ENCODE measurements at places on chromosomes 7 and 10. TPM values are rescaled to one million over a fixed set of nuclear protein-coding genes. Genes with fewer than 3 reads are reported as not detected.
A peak's percentile ranks its signal among the peaks of the same experiment; 100 is the strongest.

The ZNF37A gene
- 15.3 TPM for total RNA-seq

The MYL7 gene
- 9,288 TPM for total RNA-seq

The HILPDA gene
- total RNA-seq, result 16.2 TPM

The ABCA13 gene
- total RNA-seq, result 0.46 TPM

The PLXNA4 gene
- 33.3 TPM for total RNA-seq

DNA sequence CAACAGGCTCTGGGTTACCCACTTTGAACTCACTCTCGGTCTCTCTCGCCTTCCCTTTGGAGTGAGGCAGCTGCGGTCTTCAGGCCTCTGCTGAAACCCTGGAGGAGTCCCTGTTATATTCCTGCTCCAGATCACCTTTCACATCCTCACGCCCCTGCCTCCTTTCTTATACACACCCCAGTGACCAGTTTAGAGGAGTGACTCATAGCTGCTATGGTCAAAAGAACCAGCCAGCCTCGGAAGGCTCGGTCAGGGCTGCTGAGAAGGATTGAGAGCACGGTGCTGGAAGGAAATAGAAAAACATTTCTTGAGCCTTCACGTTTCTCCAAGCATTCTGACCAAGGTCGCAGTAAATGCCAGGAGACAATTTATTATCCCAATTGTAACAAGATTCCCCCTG lies 28.3 kb upstream of the SVOPL start:
- H3K36me3 ChIP-seq, result no peaks in the 10 kb centered on the region
- no peak overlapping the region for H3K4me3 ChIP-seq
- no peak overlapping the region for H3K27ac ChIP-seq
- H3K4me1 ChIP-seq, result no peaks in the 10 kb centered on the region
- no peaks in the 10 kb centered on the region for H3K27me3 ChIP-seq

GRCh38 chr7:74371381-74372341 lies 82.0 kb upstream of the GTF2IRD1 start:
- DNase-seq, result peak; percentile 56
- no peaks in the 10 kb centered on the region for H3K36me3 ChIP-seq
- no peak overlapping the region for H3K4me3 ChIP-seq
- no peaks in the 10 kb centered on the region for H3K27me3 ChIP-seq
- no peak overlapping the region for H3K27ac ChIP-seq
- H3K4me1 ChIP-seq, result peaks cover 9% of the 10 kb centered on the region

DNA sequence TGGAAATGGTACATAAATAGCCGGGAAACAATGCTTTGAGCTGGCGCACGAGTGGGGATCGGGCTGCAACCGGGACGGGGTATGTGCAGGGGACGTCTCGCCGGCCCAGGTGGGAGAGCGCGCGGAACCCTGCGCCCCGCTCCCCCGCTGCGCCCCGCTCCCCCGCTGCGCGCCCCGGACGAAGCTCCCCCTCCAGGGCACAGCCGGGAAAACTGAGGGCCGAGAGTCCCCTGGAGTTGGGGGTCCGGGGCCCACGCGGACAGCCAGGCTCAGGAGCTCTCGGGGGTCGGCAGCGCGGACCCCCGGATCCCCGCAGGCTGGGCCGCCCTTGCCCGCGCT lies 514 bp downstream of the RADIL start:
- no peaks in the 10 kb centered on the region for H3K27me3 ChIP-seq
- no peak for DNase-seq
- no peaks in the 10 kb centered on the region for H3K36me3 ChIP-seq
- H3K4me1 ChIP-seq, result peaks cover 26% of the 10 kb centered on the region

- H3K27me3 ChIP-seq, result no peaks in the 10 kb centered on the region
- no peak overlapping the region for H3K27ac ChIP-seq
- H3K4me1 ChIP-seq, result peaks cover 6% of the 10 kb centered on the region
- H3K36me3 ChIP-seq, result no peaks in the 10 kb centered on the region
- DNase-seq, result no peak
Observed at GRCh38 chr10:74328388-74328787, 177.4 kb downstream of the ADK start.

DNA sequence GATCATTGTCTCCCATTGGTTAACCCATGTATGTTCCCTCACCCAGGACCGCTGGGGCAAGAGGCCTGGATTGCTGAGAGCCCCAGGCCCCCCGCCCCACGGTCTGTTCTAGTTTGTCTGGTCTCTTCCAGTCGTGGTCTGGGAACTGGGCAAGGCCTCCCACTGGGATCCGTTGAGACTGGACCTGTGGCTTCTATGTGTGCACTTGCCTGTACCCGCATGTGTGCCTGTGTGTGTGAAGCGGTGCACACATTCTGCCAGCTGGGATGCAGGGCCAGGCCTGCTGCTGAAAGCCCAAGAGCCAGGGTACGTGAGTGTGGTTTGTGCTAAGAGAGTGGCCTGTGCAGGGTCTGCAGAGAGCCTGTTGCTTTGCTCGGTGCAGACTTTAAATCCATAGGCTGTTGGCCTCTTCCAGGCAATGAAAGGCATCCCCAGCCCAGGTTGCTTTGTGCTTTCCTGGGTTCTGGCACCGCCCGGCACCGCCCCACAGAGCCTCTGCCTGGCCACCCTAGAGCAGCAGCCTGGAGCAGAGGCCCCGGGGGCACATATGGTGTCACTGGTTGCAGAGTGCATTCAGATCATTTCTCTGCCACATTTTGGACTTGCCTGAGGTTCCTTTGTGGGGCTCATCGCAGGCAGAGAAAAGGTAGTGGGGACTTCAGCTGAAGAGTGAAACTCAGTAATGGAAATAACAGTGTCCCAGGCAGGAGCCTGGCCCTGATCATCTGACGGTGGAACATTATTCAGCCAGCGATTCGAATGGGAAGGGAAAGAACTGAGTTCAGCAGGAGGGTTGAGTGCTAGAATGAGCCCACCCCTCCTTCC lies 215.5 kb downstream of the GLRX3 start:
- H3K4me3 ChIP-seq, result no peak overlapping the region
- H3K27ac ChIP-seq, result no peak overlapping the region
- DNase-seq, result no peak
- H3K4me1 ChIP-seq, result no peaks in the 10 kb centered on the region
- H3K36me3 ChIP-seq, result no peaks in the 10 kb centered on the region

- no peak for DNase-seq
- no peak overlapping the region for H3K27ac ChIP-seq
- no peak overlapping the region for H3K4me3 ChIP-seq
- H3K4me1 ChIP-seq, result peaks cover 10% of the 10 kb centered on the region
Observed at GRCh38 chr7:47473499-47474210, 108.3 kb downstream of the TNS3 start.

DNA sequence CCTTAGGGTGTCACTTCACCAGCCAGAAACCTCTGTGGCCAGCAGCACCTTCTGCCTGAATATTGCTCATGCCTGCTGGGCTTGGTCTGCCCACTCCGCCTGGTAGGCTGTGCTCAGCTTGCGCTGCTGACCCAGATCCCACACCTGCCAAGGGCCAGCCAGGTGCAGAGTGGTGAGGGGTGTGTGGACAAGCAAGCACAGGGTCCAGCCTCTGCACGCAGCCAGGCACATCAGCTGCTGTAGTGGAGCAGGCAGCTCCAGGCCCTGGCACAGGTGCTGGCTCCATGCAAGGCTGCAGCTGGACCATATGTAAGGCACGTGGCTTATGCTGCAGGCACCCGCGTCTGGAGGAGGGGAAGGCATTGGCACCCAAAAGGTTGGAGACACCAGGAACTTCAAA lies 567.4 kb downstream of the INHBA start:
- no peaks in the 10 kb centered on the region for H3K27me3 ChIP-seq
- H3K36me3 ChIP-seq, result no peaks in the 10 kb centered on the region

- no peak overlapping the region for H3K4me3 ChIP-seq
- H3K27ac ChIP-seq, result no peak overlapping the region
- H3K27me3 ChIP-seq, result peaks cover 16% of the 10 kb centered on the region
- DNase-seq, result no peak
Observed at GRCh38 chr10:90925079-90926029, 4.5 kb upstream of the ANKRD1 start.

DNA sequence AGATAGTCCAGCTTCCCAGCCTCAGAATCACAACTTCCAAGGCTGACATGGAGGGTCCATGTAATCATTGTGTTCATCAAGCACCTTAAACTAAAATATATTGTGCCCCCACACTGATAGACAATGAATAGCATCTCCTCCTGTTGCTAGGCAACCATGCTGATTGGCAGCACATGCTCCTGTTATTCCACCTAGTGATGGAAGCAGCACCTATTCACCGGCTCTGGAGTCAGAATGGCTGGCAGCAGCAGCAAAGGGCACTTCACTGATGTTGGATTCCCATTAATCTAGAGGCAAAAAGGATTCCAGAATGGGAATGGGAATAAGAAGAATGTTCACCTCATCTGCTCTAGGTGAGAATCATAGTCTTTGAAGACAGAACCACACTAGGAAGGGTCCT lies 55.0 kb downstream of the RELN start:
- H3K4me1 ChIP-seq, result no peaks in the 10 kb centered on the region
- H3K27me3 ChIP-seq, result no peaks in the 10 kb centered on the region
- no peak for DNase-seq

GRCh38 chr7:47338026-47338425 lies 243.9 kb downstream of the TNS3 start:
- H3K4me3 ChIP-seq, result no peak overlapping the region
- no peaks in the 10 kb centered on the region for H3K27me3 ChIP-seq
- H3K27ac ChIP-seq, result no peak overlapping the region
- no peak for DNase-seq
- H3K36me3 ChIP-seq, result no peaks in the 10 kb centered on the region

DNA sequence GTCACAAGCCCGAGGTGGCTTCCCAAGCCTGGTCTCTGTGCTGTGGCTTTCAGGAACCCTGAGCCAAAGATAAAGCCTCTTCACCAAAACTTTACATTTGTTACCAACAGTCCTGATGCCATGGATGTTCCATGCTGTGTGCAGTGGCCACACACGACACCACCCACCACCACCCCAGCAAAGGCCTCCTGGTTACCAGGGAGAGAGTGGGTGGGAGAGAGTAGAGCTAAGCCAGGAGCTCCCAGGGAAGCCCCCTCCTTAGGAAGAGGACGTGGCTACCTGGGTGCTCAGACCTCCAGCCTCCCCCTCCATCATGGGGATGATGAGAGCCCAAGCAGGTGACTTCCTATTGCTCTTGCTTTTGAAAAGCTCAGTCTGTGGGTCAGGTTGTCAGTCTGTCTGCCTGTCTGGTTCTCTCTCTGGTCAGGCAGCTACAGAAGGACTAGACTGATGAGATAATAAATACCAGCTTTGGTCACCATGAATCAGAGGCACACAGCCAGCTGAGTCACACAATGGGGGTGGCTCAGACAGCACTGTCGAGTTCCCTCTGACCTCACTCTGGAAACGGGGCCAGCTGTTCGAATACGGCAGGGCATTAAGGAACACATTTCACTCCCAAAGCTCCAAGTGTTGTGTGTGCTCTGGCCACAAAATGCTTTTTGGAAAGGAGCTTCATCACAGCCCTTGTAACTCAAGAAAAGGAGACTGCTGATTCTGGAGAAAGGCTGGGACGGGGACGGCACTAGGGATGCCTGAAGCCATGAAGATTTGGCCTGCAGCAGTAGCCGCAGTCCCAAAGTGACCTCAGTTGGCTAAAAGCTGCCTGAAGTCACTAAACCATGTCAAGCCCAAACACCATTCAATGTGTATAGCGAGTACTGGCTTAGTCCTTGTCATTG lies 166.0 kb downstream of the FANK1 start:
- DNase-seq, result no peak
- H3K4me1 ChIP-seq, result no peaks in the 10 kb centered on the region
- no peak overlapping the region for H3K27ac ChIP-seq
- no peaks in the 10 kb centered on the region for H3K27me3 ChIP-seq
- no peaks in the 10 kb centered on the region for H3K36me3 ChIP-seq

- peak overlapping the region; percentile 56 for H3K27ac ChIP-seq
- DNase-seq, result peak; percentile 10
- no peak overlapping the region for H3K4me3 ChIP-seq
- no peaks in the 10 kb centered on the region for H3K27me3 ChIP-seq
Observed at GRCh38 chr10:72953687-72954086, 919 bp downstream of the PLA2G12B start.

- H3K4me3 ChIP-seq, result no peak overlapping the region
- no peak overlapping the region for H3K27ac ChIP-seq
- no peaks in the 10 kb centered on the region for H3K36me3 ChIP-seq
- H3K27me3 ChIP-seq, result no peaks in the 10 kb centered on the region
- DNase-seq, result no peak
Observed at GRCh38 chr7:133530682-133531081, 277.8 kb downstream of the EXOC4 start.

DNA sequence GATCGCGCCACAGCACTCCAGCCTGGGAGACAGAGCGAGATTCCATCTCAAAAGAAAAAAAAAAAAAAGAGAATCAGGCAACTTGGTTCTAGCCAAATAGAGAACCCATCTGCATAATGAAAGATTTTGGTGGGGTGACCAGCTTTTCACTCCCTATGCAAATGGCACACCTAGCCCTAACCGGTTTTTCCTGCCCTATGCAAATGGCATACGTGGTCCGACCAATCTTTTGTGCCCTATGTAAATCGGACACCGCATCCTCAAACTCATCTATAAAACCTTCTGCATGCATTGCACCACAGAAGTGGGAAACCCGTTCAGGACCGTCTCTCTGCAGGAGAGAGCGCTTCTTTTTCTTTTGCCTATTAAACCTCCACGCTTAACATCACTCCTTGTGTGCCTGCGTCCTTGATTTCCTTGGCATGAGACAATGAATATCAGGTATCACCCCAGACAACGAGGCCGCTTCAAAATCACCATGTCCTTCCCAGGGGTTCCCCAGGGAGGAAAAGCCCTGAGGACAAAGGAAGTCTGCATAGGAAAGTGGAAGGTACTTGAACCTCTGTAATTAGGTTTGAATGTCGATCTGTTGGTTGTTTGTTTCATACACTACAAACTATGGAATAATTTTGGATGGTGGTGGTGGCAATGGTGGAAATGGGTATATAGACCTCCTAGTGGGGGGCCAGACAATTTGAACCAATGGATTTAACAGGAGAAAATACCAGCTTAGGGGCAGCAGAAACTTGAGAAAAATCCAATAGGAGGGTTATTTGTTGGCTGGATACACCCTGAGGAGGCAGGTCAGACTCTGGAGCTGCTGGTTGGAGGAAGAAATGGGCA lies 396.2 kb downstream of the TYW1 start:
- no peak overlapping the region for H3K27ac ChIP-seq
- DNase-seq, result no peak
- no peaks in the 10 kb centered on the region for H3K36me3 ChIP-seq
- no peaks in the 10 kb centered on the region for H3K4me1 ChIP-seq
- H3K27me3 ChIP-seq, result no peaks in the 10 kb centered on the region

DNA sequence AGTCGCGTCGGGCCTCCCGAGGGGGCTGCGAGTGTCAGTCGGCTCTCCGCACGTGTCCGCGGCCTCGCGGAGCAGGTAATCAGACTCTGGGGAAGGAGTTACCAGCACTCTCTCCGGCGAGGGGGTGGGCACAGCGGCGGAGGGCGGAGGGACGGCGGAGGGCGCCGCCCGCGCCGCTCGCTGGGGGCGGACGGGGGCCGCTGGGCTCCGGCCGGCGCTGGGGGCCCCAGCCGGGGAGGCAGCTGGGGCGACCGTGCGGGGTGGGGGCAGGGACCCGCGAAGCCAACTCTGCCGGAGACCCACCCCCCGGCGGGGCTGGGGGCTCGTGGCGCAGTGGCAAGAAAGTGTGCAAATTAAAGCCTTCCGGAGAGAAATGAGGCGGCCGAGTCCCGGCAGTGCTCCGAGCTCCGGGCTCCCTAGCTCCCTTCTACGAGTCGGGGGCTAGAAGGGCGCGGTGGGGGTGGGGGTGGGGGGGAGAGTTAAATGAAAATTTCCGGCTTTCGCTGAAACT lies at the start of gene CDK6:
TSS of gene CDK6 (minus strand) at position 85 of the 511 bp plus-strand sequence. CDS start 3,250 bp downstream, outside the sequence.
- no peaks in the 10 kb centered on the region for H3K27me3 ChIP-seq
- H3K4me3 ChIP-seq, result peak within 1 kb of the TSS; percentile 82
- peaks cover 21% of the 10 kb centered on the region for H3K4me1 ChIP-seq
- H3K36me3 ChIP-seq, result no peaks in the 10 kb centered on the region
- peak; percentile 88 for DNase-seq
- H3K27ac ChIP-seq, result peak within 1 kb of the TSS; percentile 99

GRCh38 chr10:99484626-99485581 lies 47.8 kb upstream of the NKX2-3 start:
- no peaks in the 10 kb centered on the region for H3K4me1 ChIP-seq
- no peak for DNase-seq
- H3K36me3 ChIP-seq, result no peaks in the 10 kb centered on the region
- H3K27me3 ChIP-seq, result peaks cover 30% of the 10 kb centered on the region
- H3K4me3 ChIP-seq, result no peak overlapping the region
